ENCODE measurements at places on chromosomes 4 and X.

GRCh38 chr4:149708513-149709130 lies 107.0 kb downstream of the IQCM start:
- H3K4me3 ChIP-seq, result no peak overlapping the region
- no peaks in the 10 kb centered on the region for H3K4me1 ChIP-seq
- no peaks in the 10 kb centered on the region for H3K36me3 ChIP-seq

- DNase-seq, result no peak
- no peak overlapping the region for H3K27ac ChIP-seq
- no peaks in the 10 kb centered on the region for H3K4me1 ChIP-seq
- H3K36me3 ChIP-seq, result no peaks in the 10 kb centered on the region
Observed at GRCh38 chr4:122668241-122668640, 47.4 kb upstream of the IL21 start.

- peaks cover 13% of the 10 kb centered on the region for H3K4me1 ChIP-seq
- no peak overlapping the region for H3K4me3 ChIP-seq
- no peak overlapping the region for H3K27ac ChIP-seq
- H3K27me3 ChIP-seq, result no peaks in the 10 kb centered on the region
Observed at GRCh38 chr4:7015383-7016035, 27.7 kb upstream of the TADA2B start.

DNA sequence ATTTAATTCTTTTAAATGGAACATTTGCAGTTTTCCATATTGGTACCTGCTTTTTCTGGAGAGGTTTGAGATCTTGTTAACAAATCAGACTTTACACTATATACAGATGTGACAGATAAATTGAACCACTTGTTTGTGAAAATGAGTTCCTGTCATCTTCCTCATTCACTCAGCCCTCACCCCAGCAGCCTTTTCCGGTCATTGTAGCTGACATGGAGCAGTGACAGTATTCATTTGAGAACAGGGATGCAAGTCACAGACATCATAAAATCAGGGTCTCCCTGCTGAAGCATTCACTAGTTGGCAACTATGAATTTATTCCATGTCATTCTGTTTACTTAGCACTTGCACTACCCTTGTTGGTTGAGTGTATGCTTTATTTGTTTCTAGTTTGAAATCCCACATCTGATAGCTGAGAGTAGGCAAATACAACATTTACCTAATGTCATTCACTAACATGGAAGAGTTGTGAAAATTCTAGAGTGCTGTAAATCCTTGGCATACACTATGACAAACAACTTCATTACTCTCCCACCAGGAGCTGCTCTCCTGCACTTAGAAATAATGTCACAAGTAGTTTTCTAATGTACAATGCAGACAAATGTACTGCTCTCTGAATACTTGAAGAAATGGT lies 78.9 kb downstream of the UGT8 start:
- H3K36me3 ChIP-seq, result no peaks in the 10 kb centered on the region
- H3K4me3 ChIP-seq, result no peak overlapping the region
- DNase-seq, result no peak
- H3K4me1 ChIP-seq, result no peaks in the 10 kb centered on the region

GRCh38 chr4:163591614-163592020 lies 97.1 kb downstream of the TMA16 start:
- no peaks in the 10 kb centered on the region for H3K4me1 ChIP-seq
- no peak overlapping the region for H3K27ac ChIP-seq
- no peak for DNase-seq
- H3K4me3 ChIP-seq, result no peak overlapping the region

DNA sequence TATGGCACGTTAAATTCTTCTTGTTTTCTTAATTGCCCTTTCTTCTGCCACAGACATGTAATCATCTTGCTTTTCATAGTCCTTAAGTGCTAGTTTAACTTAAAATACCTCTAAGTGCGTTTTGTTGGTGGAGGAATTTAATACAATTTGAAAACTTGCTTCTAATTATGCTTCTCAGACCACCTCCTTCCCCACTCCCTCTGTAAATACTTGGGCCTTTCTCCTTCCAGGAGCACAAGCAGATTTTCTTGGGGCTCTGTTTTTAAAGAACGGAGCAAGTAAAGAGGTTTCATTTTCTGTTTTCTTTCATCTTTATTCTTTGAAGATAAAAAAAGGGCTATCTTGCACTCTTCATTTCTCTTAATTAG lies 559 bp upstream of the PCDH18 start:
- H3K27ac ChIP-seq, result no peak overlapping the region
- no peaks in the 10 kb centered on the region for H3K36me3 ChIP-seq
- no peaks in the 10 kb centered on the region for H3K27me3 ChIP-seq

DNA sequence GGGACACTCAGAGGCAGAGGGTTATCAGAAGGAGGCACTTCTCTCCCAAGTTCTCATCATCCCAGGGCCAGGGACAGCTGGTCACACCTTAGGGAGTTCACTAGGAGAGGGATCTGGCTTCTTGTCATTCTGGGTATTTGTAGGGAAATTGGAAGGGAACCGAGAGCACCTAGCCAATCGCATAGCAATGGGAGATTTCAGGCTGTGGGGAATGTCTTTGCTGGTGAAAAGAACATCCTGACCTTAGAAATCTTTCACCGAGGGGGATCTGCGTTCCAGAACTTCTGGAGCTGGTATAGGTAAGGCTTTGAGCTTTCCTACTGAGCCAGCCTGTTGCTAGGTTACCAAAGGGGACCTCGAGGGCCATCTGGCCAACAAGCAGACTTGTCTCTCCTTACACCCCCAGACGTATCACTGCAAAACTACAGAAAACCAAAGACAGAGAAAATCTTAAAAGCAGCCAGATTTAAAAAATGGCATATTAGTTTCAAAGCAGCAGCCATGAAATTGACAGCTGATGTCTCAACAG lies 6.8 kb downstream of the HTT-AS start:
- H3K36me3 ChIP-seq, result no peaks in the 10 kb centered on the region
- DNase-seq, result no peak
- H3K4me1 ChIP-seq, result no peaks in the 10 kb centered on the region
- no peak overlapping the region for H3K27ac ChIP-seq
- H3K4me3 ChIP-seq, result no peak overlapping the region
- peaks cover 26% of the 10 kb centered on the region for H3K27me3 ChIP-seq

GRCh38 chrX:107780525-107780924 lies 3.0 kb downstream of the NCBP2L start:
- no peak overlapping the region for H3K4me3 ChIP-seq
- no peak overlapping the region for H3K27ac ChIP-seq
- no peaks in the 10 kb centered on the region for H3K27me3 ChIP-seq
- DNase-seq, result no peak
- peaks cover 11% of the 10 kb centered on the region for H3K4me1 ChIP-seq
- no peaks in the 10 kb centered on the region for H3K36me3 ChIP-seq

GRCh38 chr4:167897116-167897515 lies 195.2 kb upstream of the ANXA10 start:
- no peaks in the 10 kb centered on the region for H3K4me1 ChIP-seq
- H3K36me3 ChIP-seq, result no peaks in the 10 kb centered on the region
- H3K27ac ChIP-seq, result no peak overlapping the region
- H3K4me3 ChIP-seq, result no peak overlapping the region
- no peak for DNase-seq

DNA sequence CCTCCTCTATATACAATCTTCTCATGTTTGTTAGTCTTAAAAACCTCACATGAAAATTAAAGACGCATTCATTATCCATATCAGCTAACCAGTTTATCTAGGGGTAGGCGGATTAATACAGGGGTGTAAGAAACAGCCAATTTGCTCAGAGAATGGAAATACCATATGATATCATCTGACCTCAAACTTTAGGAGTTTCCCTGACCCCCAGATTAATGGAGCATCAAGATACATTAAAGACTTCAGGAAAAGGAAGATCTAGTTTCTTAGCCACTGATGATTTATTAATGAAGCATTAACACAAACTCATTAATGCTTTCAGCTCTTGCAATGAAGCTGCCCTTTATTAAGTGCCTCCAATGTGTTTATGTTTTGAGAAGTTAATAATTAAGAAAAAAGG lies 67.5 kb downstream of the CAMK2D start:
- no peaks in the 10 kb centered on the region for H3K4me1 ChIP-seq
- no peaks in the 10 kb centered on the region for H3K36me3 ChIP-seq
- no peaks in the 10 kb centered on the region for H3K27me3 ChIP-seq
- no peak overlapping the region for H3K4me3 ChIP-seq
- H3K27ac ChIP-seq, result no peak overlapping the region

DNA sequence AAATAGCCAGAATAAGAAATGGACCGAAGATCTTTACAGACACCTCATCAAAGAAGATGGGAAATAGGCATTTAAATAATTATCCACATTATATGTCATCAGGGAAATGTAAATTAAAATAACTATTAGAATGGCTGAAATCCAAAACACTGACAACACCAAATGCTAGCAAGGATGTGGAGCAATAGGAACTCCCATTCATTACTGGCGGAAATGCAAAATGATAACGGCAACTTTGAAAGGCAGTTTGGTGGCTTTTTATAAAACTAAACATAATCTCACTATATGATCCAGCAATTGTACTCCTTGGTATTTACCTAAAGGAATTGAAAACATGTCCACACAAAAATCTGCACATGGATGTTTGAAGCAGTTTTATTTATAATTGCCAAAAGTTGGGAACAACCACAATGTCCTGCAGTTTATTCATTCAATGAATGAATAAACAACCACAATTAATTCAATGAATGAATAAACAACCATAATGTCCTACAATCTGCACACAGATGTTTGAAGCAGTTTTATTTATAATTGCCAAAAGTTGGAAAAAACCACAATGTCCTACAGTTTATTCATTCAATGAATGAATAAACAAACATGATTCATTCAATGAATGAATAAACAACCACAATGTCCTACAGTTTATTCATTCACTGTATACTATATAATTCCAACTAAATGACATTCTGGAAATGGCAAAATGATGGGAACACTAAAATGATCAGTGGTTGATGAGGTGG lies 117.6 kb upstream of the PCDH18 start:
- no peak overlapping the region for H3K4me3 ChIP-seq
- no peaks in the 10 kb centered on the region for H3K36me3 ChIP-seq
- DNase-seq, result no peak
- H3K27ac ChIP-seq, result no peak overlapping the region

- H3K27ac ChIP-seq, result no peak overlapping the region
- peaks cover 10% of the 10 kb centered on the region for H3K4me1 ChIP-seq
- H3K27me3 ChIP-seq, result no peaks in the 10 kb centered on the region
- H3K36me3 ChIP-seq, result no peaks in the 10 kb centered on the region
Observed at GRCh38 chrX:23661671-23662070, 5.6 kb upstream of the PRDX4 start.

DNA sequence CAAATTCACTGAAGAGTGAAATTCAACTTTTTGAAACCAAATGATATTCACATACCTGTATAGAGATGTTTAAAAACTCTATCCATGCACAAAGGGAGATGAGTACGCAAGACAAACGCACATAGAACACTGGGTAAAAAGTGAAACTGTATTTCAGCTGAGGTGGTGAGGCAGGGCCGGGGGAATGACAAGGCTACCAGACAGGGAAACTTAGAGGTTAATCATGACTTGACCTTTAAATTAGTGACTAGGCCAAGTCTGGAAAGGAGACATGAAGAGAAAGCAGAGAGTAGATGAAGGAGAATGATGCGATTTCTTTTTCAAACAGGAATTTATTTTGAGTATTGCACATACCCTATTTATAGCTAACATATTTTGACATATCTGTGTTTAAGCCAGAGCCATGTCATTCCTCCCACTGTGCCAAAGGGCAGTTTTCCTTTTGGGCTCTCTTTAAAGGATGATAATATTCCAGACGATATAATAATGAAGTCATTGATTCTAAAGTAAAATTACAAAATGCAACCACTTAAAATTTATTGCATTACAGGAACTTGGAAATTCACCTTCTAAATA lies 49.4 kb downstream of the ARHGEF6 start:
- DNase-seq, result no peak
- H3K27ac ChIP-seq, result no peak overlapping the region
- no peaks in the 10 kb centered on the region for H3K36me3 ChIP-seq
- no peaks in the 10 kb centered on the region for H3K27me3 ChIP-seq
- no peak overlapping the region for H3K4me3 ChIP-seq

GRCh38 chrX:3780564-3780963 lies 67.1 kb upstream of the PRKX start:
- H3K27me3 ChIP-seq, result no peaks in the 10 kb centered on the region
- no peaks in the 10 kb centered on the region for H3K36me3 ChIP-seq
- no peaks in the 10 kb centered on the region for H3K4me1 ChIP-seq
- no peak overlapping the region for H3K27ac ChIP-seq
- no peak overlapping the region for H3K4me3 ChIP-seq
- DNase-seq, result no peak

- H3K4me1 ChIP-seq, result no peaks in the 10 kb centered on the region
- no peaks in the 10 kb centered on the region for H3K27me3 ChIP-seq
- H3K4me3 ChIP-seq, result no peak overlapping the region
- DNase-seq, result peak; percentile 27
- no peaks in the 10 kb centered on the region for H3K36me3 ChIP-seq
Observed at GRCh38 chrX:87664381-87664780, 146.8 kb downstream of the KLHL4 start.

DNA sequence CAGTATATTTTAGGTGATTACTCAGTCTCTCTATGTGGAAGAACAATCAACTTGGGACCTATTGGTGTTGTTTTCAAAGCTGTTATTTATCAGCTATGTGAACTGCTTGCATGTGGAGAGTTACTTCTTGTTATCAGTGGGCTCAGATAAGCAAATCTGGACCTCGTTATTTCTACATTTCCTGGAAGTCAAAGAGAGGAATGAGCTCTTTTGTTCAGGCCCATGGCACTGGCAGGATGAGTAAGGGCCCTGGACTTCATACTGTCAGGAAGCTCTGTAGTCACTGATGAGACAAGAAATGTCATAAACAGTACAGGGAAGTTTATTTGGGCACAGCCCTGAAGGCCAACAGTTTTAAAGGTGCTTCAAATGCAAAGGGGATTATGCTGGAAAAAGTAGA lies 760.6 kb upstream of the EPHA5 start:
- DNase-seq, result no peak
- H3K36me3 ChIP-seq, result no peaks in the 10 kb centered on the region
- H3K27ac ChIP-seq, result no peak overlapping the region
- no peaks in the 10 kb centered on the region for H3K4me1 ChIP-seq
- no peaks in the 10 kb centered on the region for H3K27me3 ChIP-seq
- H3K4me3 ChIP-seq, result no peak overlapping the region

DNA sequence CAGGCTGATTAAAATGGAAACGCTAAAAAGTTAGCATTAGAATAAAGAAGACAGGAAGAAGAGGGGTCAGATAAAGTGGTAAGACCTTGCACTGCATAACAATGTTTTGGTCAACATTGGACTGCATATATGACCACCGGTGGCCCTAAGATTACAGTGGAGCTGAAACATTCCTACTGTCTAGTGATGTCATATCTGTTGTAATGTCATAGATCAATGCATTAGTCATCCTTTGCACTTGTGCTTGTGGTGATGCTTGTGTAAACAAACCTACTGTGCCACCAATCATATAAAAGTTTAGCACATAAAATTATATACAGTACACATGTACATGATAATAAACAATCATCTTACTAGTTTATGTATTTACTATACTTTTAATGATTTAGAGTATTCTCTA lies 73.0 kb downstream of the TMEM165 start:
- peaks cover 42% of the 10 kb centered on the region for H3K36me3 ChIP-seq
- H3K27ac ChIP-seq, result no peak overlapping the region
- H3K4me1 ChIP-seq, result no peaks in the 10 kb centered on the region
- no peaks in the 10 kb centered on the region for H3K27me3 ChIP-seq

DNA sequence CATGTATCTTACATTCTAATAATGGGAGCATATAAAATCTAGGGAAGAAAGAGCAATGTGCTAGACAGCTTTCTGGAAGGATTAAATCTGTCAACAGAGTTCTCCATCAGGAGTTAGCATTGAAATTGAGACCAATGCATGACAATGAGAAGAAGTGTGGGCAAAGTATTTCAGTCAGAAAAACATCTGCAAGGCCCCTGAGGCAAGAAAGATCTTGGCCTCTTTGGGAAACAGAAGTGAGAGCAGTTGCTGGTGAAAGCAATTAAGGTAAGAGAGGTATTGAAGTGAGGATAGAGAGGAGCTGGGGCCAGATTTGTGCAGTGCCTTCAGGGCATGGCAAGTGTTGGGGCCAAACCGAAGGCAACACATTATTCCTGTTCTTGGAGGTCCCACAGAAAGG lies 999.1 kb downstream of the STPG2 start:
- H3K36me3 ChIP-seq, result no peaks in the 10 kb centered on the region
- no peak for DNase-seq
- no peaks in the 10 kb centered on the region for H3K27me3 ChIP-seq

Measured in K562 (cell line).